ENCODE measurements at places on chromosomes 5 and 9.

DNA sequence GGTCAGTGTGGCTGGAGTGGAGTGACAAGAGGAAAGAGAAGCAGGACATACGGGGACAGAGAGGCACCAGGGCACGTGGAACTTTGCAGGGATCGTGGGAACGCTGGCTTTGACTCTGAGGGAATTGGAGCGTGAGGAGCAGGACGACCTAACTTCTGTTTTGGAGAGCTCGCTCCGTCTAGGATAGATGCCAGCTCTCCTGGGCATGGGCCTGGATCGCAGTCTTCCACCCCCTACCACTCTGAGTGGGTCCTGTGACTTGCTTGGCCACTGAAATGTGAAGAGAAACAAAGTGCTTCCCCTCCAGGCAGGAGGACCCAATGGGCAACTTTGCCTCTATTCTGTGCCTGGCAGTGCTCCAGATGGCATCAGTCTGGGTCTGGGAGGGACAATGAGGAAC lies 8.7 kb upstream of the SH3PXD2B start:
- no peak for DNase-seq

DNA sequence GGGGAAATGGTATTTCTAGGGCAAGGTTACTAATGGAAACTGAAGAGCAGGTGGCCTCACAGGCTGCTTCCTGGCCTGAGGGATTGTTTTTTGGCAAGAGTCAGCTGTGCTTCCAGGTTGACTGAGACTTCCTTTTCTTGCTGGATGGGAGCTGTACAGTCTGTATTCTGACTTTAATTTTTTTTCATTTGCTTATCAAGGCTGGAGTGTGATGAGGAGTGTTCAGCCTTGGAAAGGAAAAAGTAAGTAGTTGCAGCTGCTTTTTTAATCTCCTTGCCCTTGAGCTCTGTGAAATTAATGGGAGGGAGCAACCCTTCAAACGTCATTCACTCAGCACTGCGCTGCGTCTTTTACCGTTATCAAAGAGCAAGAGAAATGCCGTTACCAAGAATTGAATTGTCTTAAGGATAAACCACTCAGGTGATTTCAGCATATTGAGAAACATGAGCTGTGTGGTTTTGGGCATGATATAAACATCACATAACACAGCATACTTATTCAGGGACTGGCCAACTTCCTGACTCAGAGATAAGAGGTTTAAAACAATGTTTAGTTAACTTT lies 47.6 kb downstream of the AQP7 start:
- no peak for DNase-seq

DNA sequence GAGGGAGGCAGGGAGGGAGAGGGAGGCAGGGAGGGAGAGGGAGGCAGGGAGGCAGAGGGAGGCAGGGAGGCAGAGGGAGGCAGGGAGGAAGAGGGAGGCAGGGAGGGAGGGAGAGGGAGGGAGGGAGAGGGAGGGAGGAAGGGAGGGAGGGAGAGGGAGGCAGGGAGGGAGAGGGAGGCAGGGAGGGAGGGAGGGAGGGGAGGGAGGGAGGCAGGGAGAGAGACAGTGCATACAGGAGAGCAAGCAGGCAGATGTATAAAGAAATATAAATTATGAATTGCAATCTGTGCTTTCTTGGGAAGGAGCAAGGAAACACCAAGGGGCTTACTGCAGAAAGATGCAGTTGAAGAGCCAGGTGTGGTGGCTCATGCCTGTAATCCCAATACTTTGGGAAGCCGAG lies 147.2 kb upstream of the PANK3 start:
- DNase-seq = no peak

- no peak for DNase-seq
Measured at GRCh38 chr5:173246511-173246910, 11.5 kb upstream of the NKX2-5 start.

- DNase-seq = no peak
Measured at GRCh38 chr9:86513429-86513828, 159.2 kb upstream of the TUT7 start.

DNA sequence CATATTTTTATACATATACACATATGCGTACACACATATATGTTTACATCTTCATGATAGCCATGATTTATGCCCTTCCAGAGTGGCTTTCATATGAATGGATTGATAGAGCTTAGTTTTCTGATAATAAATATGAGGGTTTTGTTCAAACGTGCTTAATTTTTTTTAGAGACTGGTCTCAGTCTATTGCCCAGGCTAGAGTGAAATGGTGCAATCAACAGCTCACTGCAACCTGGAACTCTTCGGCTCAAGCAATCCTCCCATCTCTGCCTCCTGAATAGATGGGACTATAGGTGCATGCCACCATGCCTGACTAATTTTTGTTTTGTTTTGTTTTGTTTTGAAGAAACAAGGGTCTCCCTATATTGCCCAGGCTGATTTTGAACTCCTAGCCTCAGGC lies 48.6 kb upstream of the ZSWIM6 start:
- no peak for DNase-seq

DNA sequence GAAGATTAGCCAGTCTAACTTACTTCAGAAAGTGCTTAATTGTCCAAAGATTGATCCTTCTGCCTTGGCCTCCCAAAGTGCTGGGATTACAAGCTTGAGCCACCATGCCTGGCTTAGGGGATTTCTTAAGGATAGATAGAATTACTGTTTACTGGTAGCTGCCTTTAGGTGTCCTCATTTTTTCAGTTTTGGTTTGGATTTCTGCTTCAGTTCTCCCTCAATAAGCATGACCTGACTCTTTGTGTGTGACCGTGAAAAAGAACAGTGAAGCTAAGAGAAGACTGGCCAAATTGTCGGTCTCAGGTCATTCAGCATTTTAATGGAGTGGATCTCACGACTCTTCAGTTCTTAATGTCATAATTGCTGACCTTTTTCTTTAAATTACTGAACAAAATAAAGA lies 22.9 kb upstream of the CMYA5 start:
- no peak for DNase-seq

GRCh38 chr9:113425072-113425471 lies 14.5 kb downstream of the C9orf43 start:
- no peak for DNase-seq

DNA sequence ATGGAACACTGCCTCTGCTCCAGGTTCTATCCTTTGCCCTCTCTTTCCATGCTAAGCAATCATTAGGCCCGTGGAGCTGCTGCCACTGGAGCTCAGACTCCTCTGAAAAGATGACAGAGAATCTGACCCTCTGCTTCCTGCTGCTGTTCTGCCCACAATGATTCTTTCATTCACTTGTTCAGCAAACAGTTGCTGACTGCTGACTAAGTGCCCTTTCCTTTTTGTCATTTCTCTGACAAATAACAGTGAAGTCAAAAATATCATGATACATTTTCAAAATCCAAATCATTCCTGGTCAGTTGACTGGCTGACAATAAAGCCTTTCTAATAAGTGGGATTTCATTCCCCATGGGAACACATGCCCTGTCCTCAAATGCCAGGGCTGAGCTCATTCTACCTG lies 110.1 kb downstream of the SIL1 start:
- no peak for DNase-seq

DNA sequence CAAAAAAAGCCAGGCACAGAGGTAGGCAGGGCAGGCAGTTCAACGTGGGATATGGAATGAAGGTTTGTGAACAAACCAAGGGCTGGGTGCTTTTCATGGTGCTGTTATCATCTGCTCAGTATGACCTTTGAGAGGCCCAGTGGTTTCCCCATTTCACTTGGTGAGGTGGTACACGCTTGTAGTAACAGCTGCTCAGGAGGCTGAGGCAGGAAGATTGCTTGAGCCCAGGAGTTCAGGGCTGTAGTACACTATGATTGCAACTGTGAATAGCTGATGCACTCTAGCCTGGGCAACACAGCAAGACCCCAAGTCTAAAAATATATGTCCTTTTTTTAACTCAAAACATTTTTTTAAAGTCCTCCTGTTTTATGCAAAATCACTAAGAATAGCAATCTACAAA lies 174.8 kb downstream of the ENC1 start:
- DNase-seq = no peak

- DNase-seq = no peak
Measured at GRCh38 chr5:132777209-132778069, at the start of gene SEPTIN8. Gene SEPTIN8, minus strand, starts transcription at chr5:132777239. Its CDS starts 102 bp downstream, at chr5:132777137.

DNA sequence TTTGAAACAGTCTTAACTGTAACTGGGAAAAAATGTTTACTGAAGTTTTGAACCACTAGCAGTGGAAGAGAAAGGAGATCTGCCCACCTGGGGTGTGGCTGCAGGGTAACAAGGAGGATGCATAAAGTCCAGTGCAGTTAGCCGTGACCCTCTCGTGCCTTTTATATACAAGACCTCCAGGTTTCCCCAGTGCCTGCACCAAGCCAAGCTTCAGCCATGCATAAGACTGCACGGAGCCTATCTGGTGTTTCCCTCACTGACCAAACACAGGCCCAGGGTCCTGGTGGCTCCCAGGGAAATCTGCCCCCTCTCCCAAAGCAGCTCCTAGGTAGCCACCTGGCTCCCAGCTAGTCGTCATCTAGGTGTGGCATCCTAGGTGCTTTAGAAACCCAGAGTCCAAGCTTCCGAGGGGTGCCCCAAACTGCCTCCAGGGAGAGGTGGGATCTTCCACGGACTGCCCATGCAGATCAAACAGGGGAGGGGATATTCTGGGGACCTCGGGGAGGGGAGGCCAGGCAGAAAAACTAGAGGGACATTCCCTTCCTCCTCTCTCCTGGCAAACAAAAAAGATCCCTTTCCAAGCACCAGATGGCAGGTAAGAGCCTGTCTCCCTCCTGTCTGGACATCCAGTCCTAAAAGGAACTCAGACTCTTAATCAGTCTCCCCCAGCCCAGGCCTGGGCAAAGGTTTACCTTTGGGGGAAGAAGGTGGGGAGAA lies 2.7 kb downstream of the SHB start:
- DNase-seq = no peak

DNA sequence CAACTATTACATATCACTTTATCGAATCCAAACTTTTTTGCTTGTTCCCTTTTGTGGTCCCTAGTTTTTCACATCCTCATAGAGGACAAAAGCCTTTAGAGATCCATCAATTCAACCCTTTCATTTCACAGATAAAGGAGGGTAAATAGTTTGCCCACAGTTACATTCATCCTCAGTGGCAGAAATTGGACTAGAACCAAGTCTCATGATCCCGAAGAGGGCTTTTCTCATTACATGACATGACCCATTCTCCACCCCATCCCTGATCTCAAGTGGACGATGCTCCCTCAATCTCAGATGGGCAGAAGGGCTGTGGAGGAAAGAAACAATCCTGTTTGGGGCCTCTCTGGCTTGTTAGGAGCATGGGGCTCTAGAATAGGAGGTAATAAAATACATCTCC lies 23.1 kb downstream of the TICAM2 start:
- DNase-seq = no peak

DNA sequence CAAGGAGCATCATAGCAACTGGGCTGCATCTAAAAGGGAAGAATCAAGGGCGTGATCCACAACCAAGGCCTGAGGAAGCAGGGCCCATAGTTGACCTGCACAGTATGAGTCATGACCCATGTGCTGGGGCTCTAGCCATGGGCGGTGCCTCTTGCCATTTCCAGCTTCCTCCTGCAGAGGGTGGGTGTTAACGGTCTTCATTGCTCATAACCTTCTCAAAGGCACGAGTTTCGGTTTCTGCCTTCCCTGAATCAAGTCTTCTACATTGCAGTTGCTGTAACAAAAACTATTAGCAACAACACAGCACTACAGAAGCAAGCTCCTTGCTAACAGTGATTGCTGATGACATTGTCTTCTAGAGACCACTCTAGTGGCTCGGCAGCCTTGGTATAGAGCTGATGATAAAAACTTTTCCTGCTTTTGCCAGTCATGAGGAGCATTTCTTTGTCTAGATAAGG lies 66.9 kb downstream of the CTSL start:
- no peak for DNase-seq

- no peak for DNase-seq
Measured at GRCh38 chr9:81754245-81754644, 64.9 kb upstream of the TLE1 start.

- no peak for DNase-seq
Measured at GRCh38 chr9:81729135-81729534, 39.8 kb upstream of the TLE1 start.

GRCh38 chr5:133727636-133728035 lies 115.3 kb upstream of the FSTL4 start:
- no peak for DNase-seq
